ENCODE measurements at places on chromosomes 3 and 15.
A peak's percentile ranks its signal among the peaks of the same experiment; 100 is the strongest.

GRCh38 chr15:20355256-20355868 is 186.2 kb downstream of the GOLGA6L6 start:
- DNase-seq, result no peak

DNA sequence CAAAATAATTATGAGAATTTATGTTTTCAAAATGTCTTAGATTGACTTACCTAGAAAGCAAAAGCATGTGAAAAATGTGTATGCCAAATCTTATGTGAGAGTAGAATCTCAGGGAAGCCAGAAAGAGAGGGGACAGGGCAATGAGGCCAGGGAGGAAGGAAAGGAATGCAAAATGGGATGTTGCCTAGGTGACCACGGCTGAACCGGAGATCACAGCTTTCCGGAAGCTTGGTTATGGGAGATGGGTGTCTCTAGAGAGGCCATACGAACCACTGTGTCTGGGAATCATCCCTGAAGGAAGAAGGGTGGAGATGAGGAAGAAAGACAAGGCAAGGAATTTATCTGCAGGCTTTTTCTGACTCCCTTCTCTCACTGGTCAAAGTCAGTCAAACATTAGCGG is 76.0 kb downstream of the SUCLG2 start:
- no peak for DNase-seq

- no peak for DNase-seq
These were observed 263.9 kb upstream of the IGF1R start for GRCh38 chr15:98384328-98385029.

GRCh38 chr3:101519685-101520365 is 6.8 kb upstream of the SENP7 start:
- no peak for DNase-seq

DNA sequence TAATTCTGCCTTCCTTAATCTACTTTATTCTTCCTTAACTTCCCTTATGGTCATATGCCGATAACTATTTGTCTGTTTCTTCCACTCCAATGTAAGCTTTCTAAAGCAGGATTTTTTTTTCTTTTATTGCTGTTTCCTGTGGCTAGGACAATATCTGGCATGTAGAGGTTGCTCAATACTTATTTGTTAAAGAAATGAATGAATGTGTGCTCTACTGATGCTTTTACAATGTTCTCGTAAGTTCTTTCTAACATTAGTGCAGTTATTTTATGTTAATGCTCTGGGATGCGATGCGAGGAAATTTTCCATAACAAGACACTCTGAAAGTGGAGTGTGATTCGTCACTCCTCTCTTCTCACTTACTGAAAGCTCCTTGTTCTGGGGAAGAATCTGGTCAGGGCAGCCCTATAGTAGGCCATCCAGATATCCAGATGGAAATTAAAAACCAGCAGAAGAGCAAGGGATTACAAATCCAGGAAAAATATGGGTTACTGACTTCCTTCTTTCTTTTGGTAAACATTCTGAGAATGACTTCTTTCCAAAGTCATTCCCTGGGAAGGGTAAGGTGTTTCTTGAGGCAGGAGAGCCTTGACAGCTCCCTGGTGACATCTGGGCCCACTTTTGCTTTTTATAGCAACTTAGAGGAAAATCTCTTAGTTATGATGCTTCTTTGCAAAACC is 420.4 kb downstream of the PDCD6IP start:
- peak; percentile 1 for DNase-seq

GRCh38 chr3:108407886-108408285 is 102.5 kb downstream of the MYH15 start:
- no peak for DNase-seq

- no peak for DNase-seq
These were observed at the start of gene RASL12 for GRCh38 chr15:65067645-65068402. Gene RASL12 (minus strand): TSS chr15:65067991. CDS start chr15:65067835, 156 bp downstream.

GRCh38 chr3:52684184-52684583 is 1.5 kb downstream of the PBRM1 start:
- no peak for DNase-seq

Measured in AG10803 (cell line).